ENCODE measurements at places on chromosomes 12 and 14.

GRCh38 chr14:100851946-100852620 lies 26.2 kb downstream of the MEG3 start:
- DNase-seq: no peak

GRCh38 chr14:29236848-29237247 lies 470.3 kb downstream of the FOXG1 start:
- no peak for DNase-seq

DNA sequence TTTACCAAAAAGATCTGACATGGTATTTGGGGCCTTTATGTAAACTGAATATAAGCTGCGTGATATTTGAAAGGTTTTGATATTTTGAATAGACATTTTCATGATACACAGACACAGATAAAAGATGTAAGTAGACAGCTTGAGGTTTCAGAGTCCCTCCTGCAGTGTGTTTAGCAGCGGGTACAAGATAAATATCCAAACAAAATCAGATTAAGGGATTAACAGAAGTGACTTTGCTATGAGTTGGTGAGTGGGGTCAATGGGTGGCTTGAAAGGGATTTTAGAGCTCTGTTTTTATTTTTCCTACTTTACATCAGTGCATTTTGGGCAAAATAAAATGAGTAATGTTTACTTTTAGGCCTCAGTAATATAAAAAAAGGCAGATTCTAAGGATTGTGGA lies 84.1 kb downstream of the IGF1 start:
- DNase-seq: no peak

DNA sequence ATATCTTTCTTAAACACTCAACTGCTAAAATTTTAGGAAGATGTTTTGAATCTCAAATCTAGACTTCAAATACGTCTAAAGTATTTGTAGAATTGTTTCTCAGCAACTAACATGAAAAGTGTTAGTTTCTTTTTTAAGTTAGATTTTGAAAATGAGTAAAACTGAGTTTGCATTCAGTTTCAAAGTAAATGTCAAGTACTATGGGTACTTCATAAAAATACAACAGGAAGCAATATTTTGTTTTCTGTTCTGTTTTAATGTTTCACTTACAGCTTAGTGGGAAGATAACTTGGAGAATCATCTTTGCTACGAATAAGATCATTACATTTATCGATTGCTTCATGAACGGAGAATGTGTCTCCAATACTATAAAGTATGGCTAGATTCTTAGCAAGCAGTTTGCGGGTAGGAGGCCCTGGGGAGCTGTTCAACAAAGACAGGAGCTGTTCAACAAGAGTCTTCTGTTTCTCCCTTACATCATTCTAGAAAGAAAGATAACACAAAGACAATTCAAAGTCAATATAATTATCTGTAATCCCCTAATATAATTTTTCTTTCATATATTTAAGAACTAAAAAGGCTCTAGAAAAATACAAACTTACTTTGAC lies 20.2 kb downstream of the HEATR5A start:
- DNase-seq: no peak

DNA sequence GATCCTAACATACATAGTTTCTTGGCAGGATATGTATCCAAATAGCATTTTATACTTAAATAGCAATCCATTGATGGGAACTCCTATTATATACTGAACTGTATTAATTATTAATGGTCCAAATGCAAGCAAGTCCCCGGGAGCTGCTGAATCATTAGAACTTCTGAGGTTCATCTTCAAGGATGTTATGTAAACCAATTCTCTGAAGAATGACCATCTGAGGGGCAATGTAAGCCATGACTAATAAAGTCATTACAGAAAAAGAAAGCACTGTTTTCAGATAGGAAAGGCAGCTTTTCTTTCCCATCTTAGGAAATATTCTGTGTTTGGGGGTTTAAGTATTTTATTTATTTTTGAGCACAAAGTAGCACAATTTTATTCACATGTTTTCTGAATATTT lies 166.1 kb upstream of the SLC16A7 start:
- no peak for DNase-seq

- DNase-seq: no peak
Observed at GRCh38 chr14:29037411-29037810, 270.8 kb downstream of the FOXG1 start.

GRCh38 chr12:105487963-105488362 lies 157.5 kb downstream of the C12orf75 start:
- DNase-seq: no peak

GRCh38 chr14:20380681-20381080 lies 32.6 kb downstream of the TEP1 start:
- no peak for DNase-seq

DNA sequence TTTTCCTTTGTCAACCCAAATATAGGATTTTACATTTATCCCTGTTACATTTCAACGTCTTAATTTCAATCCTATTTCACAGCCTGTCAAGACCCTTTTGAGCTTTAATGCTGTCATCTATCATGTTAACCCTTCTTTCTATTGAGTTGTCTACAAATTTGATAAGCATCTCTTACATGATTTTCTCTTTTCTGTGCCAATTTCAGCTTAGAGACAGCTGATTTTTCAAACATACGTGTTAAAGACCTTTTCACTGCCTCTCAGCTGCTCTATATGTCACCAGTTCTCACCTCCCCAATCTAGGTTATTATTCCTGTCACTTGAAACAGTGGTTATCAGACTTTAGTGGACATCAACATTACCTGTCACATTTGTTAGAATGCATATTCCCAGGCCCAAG lies 181.3 kb downstream of the GXYLT1 start:
- DNase-seq: no peak

DNA sequence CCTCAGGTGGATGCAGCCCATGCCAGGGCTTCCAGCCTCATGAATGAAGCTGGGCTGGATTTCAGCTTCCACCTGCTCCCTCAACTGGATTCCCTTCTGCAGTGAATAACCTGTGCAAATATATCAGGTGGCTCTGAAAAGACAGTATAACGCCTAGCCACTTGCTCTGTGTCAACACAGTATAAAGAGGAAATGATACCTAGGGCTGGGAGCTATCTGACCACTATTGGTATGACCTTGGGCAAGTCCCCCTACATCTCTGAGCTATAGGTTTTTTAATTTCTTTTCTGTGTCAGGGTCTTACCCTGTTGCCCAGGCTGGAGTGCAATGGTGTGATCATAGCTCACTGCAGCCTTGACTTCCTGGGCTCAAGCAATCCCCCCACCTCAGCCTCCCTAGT lies 19.8 kb downstream of the ISM2 start:
- no peak for DNase-seq

DNA sequence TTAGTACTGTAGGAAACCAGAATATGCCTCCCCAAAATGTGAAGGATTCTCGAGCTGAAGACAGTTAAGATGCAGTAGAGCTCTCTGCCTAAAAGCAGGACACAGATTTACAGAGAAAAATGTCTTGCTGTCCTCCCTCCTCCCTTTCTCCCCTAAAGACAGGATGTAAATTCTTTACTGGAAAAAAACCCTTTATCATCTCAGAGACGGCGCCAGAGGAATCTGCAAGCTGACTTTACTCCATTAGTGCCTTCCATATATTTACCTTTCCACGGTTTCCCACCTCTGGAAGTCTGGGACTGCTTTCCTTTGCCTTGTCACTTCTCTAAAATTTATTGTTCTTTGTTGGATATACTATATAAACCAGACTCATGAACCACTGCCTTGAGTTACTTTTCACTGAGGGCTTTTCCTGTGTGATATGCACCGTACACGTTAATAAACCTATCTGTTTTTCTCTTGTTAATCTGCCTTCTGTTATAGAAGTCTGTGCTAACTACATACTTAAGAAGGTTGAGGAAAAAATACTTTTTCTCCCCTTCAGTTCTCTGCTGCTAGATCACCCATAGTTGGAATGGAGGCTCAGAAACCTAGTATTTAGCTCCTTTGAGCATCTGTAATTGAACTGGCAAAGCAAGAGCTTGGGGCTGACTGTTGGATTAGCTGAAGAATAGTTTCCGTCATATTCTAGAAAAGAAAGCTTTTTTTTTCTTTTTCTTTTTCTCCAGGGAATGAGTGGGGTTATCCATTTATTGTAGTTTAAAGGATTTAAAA lies 99.9 kb downstream of the RAD51B start:
- no peak for DNase-seq

- DNase-seq: peak; percentile 54
Observed at GRCh38 chr14:54566410-54567223, at the start of gene SAMD4A. Gene SAMD4A (plus strand): TSS chr14:54567128. CDS start chr14:54567917, 789 bp downstream.

DNA sequence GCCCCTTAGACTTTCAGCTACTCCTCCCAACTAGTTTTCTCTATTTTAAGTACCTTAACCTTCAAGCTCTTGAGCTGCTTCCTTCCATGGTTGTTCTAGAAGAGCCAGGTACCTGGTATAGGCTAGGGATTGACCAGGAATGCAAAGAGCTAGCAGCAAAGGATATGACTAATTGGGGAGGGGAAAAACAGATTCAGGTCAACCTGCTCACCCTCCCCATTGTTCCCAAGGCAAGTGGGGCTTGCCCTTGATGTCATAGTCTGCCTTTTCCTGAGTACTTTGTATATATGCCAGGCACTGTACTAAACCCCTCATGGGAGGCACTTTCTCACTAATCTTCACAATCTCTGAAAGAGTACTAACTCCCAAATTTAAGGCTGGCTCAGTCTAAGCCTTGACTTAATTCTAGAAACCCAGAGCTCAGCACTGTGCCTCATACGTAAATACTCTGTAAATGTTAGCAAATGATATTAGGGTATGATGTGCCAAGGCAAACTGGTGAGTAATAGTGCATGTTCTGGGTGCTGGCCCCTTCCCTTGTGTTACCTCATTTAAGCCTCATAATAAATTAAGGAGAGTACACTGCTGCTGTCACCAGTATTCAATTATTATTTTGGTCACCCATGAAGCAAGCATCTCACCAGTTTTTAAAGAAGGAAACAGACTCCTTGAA lies 42.2 kb downstream of the SUDS3 start:
- no peak for DNase-seq

Measured in CD4-positive, alpha-beta T cell treated with Interleukin-6 at 100 ng/mL for 8 hours (primary cell).